ENCODE measurements at places on chromosomes 5 and 9. TPM values are rescaled to one million over a fixed set of nuclear protein-coding genes. Genes with fewer than 3 reads are reported as not detected.
A peak's percentile ranks its signal among the peaks of the same experiment; 100 is the strongest.

Gene TTLL11
- total RNA-seq, result 2.1 TPM

Gene RBM18
- 25.6 TPM for total RNA-seq

Gene INSL4
- not detected for total RNA-seq

- DNase-seq, result no peak
Measured at GRCh38 chr9:120982836-120983235, 56.2 kb upstream of the TRAF1 start.

GRCh38 chr5:158435161-158435616 is 576.2 kb upstream of the CLINT1 start:
- peak; percentile 46 for DNase-seq

DNA sequence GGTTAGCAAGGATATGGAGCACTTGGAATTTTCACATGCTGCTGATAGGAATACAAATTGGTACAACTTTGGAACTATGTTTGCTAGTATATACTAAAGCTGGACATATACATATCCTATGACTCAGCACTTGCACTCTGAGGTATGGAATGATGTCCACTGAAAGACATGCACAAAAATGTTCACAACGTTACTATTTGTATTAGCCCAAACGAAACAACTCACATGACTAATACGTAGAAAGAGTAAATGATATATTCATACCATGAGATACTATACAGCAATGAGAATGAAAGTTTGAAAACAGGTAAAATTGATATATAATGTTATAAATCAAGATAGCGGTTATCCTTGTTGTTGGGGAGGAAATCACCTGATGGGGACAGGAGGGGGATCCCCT is 45.5 kb upstream of the CDC42SE2 start:
- no peak for DNase-seq
